ENCODE measurements at places on chromosomes 12 and 14. TPM values are rescaled to one million over a fixed set of nuclear protein-coding genes. Genes with fewer than 3 reads are reported as not detected.
A peak's percentile ranks its signal among the peaks of the same experiment; 100 is the strongest.

TMED8 gene
- 8.5 TPM for total RNA-seq

DNA sequence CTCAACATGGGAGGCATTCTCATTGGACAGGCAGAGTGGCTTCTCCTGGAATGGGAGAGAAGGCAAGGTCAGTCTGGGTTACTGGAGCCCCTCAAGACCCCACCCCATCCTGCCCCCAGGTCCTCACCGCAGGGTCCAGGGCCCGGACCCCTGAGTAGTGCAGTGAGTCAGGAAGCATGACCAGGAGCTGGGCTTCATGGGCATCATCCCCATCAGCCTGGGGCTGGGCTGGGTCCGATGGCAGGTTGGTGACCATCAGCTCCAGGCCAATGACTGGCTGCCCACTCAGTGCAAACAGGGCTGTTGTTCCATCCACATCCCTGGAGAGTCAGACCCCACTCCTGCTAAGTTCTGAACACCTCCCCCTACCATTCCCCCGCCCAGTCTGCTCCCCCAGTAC, 13.1 kb downstream of the ITGA7 start:
- no peaks in the 10 kb centered on the region for H3K4me1 ChIP-seq
- no peak overlapping the region for H3K27ac ChIP-seq
- no peak overlapping the region for H3K4me3 ChIP-seq
- H3K27me3 ChIP-seq: no peaks in the 10 kb centered on the region
- no peak for DNase-seq

DNA sequence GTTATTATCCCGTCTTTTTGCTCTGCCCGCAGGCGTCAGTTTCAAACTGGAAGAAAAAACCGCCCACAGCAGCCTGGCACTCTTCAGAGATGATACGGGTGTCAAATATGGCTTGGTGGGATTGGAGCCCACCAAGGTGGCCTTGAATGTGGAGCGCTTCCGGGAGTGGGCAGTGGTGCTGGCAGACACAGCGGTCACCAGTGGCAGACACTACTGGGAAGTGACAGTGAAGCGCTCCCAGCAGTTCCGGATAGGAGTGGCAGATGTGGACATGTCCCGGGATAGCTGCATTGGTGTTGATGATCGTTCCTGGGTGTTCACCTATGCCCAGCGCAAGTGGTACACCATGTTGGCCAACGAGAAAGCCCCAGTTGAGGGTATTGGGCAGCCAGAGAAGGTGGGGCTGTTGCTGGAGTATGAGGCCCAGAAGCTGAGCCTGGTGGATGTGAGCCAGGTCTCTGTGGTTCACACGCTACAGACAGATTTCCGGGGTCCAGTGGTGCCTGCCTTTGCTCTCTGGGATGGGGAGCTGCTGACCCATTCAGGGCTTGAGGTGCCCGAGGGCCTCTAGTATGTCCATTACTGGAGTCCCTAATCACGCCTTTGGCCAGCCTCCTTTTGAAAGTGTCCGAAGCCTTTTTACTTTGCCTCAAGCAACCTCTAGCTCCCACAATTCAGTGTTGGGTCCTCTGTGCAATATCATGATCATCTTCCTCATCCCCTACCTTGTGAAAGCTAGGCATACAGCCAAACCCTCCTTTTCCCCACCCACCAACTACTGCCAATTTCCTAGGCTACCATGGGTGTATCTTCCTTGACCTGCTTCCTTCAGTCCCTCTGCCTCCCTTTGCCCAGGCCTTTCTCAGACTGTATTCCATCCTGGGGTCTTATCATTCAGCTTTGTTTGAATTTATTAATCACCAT, 891 bp downstream of the SPRYD4 start:
- no peaks in the 10 kb centered on the region for H3K27me3 ChIP-seq
- DNase-seq: no peak
- H3K36me3 ChIP-seq: peaks cover 4% of the 10 kb centered on the region

DNA sequence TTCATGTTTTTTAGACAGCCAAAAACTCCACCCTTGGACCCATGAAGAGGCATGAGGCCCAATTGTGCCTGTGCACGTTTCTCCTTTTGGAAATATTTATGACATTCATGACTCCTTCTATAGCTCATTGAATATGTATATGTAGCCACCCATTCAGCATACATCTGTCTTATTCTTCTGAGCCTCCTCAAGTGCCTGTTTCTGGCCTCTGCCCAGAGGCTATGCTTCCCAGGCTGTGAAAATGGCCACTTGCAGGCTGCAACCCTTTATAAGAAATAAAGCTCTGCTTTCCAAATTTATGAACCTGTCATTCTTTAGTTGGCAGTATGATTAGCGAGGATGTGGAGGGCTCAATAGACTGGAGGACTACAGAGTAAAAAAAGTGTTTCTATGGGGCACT, 35.3 kb downstream of the TSPAN19 start:
- H3K27ac ChIP-seq: no peak overlapping the region
- H3K36me3 ChIP-seq: no peaks in the 10 kb centered on the region
- DNase-seq: no peak
- no peaks in the 10 kb centered on the region for H3K4me1 ChIP-seq

DNA sequence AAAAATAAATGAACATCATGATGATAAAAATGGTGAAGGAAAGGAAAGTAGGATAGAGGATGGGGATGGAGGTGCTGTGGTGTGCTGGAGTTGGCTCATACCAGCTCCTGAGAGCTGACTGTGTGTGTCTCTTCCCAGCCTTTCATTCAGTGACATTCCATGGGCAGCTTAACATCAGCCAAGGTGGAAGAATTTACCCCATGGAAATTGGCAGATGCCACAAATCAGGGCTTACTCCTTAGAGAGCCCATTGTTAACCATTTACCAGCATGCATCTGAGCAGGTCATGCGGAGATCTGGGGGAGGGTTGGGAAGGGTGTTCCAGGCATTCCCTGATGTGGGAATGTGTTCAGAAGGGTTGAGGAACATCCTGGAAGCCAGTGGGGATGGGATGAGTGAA, 164.7 kb upstream of the MYL2 start:
- no peak for DNase-seq
- no peaks in the 10 kb centered on the region for H3K36me3 ChIP-seq
- H3K27ac ChIP-seq: no peak overlapping the region
- H3K4me3 ChIP-seq: no peak overlapping the region
- H3K4me1 ChIP-seq: no peaks in the 10 kb centered on the region

- no peak for DNase-seq
- H3K27me3 ChIP-seq: no peaks in the 10 kb centered on the region
- H3K36me3 ChIP-seq: no peaks in the 10 kb centered on the region
- H3K4me3 ChIP-seq: no peak overlapping the region
- no peak overlapping the region for H3K27ac ChIP-seq
- H3K4me1 ChIP-seq: no peaks in the 10 kb centered on the region
Measured at GRCh38 chr12:41205070-41205709, 17.1 kb downstream of the PDZRN4 start.

DNA sequence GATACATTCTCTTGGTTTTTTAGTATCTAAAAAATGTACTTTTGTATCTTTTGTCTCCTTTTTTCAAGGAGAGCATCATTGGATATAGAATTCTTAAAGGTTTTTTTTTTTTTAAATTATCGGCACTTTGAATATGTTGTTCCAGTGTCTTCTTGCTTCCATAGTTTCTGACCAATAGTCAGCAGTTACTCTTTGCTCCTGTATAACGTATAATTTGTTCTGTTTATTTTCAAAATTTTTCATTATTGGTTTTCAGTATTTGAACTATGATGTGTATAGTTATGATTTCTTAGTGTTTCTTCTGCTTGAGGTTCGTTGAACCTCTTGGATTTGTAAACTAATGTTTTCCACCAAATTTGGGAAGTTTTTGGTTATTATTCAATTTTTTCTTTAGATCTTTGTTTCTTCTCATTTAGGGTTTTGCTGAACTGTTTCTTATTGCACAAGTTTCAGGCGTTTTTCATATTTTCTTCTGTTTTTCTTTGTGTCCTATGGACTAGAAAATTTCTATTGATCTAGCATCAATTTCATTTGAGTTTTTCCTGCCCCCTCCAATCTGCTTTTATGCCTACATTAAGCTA, 93.9 kb downstream of the PLBD1 start:
- H3K27me3 ChIP-seq: no peaks in the 10 kb centered on the region
- no peak for DNase-seq
- no peak overlapping the region for H3K27ac ChIP-seq
- no peak overlapping the region for H3K4me3 ChIP-seq

GRCh38 chr14:98924046-98924445, 348.0 kb downstream of the BCL11B start:
- no peaks in the 10 kb centered on the region for H3K36me3 ChIP-seq
- no peaks in the 10 kb centered on the region for H3K27me3 ChIP-seq
- H3K27ac ChIP-seq: no peak overlapping the region
- no peak for DNase-seq
- H3K4me1 ChIP-seq: no peaks in the 10 kb centered on the region

GRCh38 chr12:96242597-96242996, 48.4 kb downstream of the ELK3 start:
- H3K27ac ChIP-seq: no peak overlapping the region
- H3K4me3 ChIP-seq: no peak overlapping the region
- DNase-seq: no peak
- peaks cover 3% of the 10 kb centered on the region for H3K4me1 ChIP-seq

GRCh38 chr14:67345583-67345982, 14.0 kb downstream of the ATP6V1D start:
- no peak overlapping the region for H3K4me3 ChIP-seq
- H3K36me3 ChIP-seq: peaks cover 19% of the 10 kb centered on the region
- no peaks in the 10 kb centered on the region for H3K27me3 ChIP-seq
- H3K4me1 ChIP-seq: no peaks in the 10 kb centered on the region
- no peak for DNase-seq
- no peak overlapping the region for H3K27ac ChIP-seq

GRCh38 chr12:91224401-91224800, 41.8 kb upstream of the DCN start:
- H3K4me3 ChIP-seq: no peak overlapping the region
- no peak for DNase-seq

DNA sequence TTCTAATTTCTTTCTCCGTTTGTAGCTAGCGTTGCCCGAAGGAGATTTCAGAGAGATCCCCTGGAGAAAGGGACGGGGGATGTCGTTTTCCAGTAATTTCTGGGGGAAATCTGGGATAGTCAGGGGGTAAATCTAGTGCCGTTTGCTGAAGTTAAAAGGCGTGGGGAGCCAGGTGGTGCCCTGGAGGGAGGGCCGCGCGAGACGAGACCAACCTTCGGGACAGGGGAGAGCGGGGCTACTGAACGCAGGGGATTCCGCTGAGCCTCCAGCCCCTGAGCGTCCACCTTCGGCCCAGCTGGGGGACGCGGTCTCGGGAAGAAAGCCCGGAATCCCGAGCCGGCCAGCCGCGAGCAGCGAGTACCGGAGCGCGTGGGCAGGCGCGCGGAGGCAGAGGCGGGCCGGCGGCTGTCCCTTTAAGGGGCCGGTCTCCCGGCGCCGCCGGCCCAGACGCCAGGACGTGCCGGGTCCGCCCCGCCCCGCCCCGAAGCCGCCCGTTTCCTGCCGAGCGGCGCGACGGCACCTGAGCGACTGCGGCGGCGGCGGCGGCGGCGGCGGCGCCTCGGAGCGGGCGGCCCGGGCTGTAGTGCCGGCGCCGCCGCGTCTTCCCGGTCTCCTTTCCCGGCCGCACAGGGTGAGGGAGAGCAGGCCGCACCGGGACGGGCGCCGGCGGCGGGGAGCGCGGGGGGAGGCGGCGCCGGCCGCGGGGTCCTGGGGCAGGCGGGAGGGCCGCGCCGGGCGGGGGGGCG, at the start of gene KTN1:
TSS of gene KTN1 (plus strand) at position 484 of the 746 bp plus-strand sequence. CDS start 31,842 bp downstream, outside the sequence.
- peaks cover 26% of the 10 kb centered on the region for H3K4me1 ChIP-seq
- no peak for DNase-seq
- no peaks in the 10 kb centered on the region for H3K27me3 ChIP-seq
- peaks cover 3% of the 10 kb centered on the region for H3K36me3 ChIP-seq
- H3K4me3 ChIP-seq: peak within 1 kb of the TSS; percentile 81
- peak within 1 kb of the TSS; percentile 95 for H3K27ac ChIP-seq

DNA sequence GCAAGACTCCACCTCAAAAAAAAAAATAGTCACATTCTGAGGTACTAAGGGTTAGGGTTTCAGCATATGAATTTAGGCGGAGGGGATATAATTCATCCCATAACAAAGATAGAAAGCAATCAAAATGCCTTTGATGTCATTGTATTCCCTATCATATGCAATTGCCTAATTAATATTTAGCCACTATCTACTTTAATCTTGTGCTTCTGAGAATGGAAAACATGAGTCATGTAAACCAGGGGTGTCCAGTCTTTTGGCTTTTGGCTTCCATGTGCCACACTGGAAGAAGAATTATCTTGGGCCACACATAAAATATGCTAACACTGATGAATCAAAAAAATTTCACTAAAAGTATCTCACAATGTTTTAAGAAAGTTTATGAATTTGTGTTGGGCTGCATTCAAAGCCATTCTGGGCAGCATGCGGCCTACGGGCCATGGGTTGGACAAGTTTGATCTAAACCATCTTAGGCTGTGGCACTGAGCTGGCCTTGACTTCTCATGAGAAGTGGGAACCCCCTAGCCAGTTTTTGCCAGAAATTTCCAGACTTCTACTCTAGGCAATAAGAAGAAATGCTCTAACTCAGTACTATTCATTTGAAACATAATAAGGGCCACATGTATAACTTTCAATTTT, 219.8 kb downstream of the PTPRO start:
- no peaks in the 10 kb centered on the region for H3K27me3 ChIP-seq
- H3K36me3 ChIP-seq: no peaks in the 10 kb centered on the region
- DNase-seq: no peak
- no peaks in the 10 kb centered on the region for H3K4me1 ChIP-seq
- no peak overlapping the region for H3K27ac ChIP-seq
- H3K4me3 ChIP-seq: no peak overlapping the region

Data from Panc1 (cell line).